ENCODE measurements at places on chromosomes 4 and X. TPM values are rescaled to one million over a fixed set of nuclear protein-coding genes. Genes with fewer than 3 reads are reported as not detected.

- no peak overlapping the region for H3K4me3 ChIP-seq
- H3K4me1 ChIP-seq, result peaks cover 6% of the 10 kb centered on the region
- H3K27ac ChIP-seq, result no peak overlapping the region
- H3K36me3 ChIP-seq, result no peaks in the 10 kb centered on the region
- no peaks in the 10 kb centered on the region for H3K27me3 ChIP-seq
These were observed 25.7 kb downstream of the MAPK10 start for GRCh38 chr4:86334020-86334750.

- H3K36me3 ChIP-seq, result no peaks in the 10 kb centered on the region
- no peaks in the 10 kb centered on the region for H3K27me3 ChIP-seq
- DNase-seq, result peak; percentile 39
- H3K4me3 ChIP-seq, result no peak overlapping the region
These were observed 238.8 kb downstream of the GRIA3 start for GRCh38 chrX:123422875-123423274.

GC gene
- total RNA-seq, result 1,037 TPM

GRCh38 chrX:31323658-31324057, 251.8 kb upstream of the FTHL17 start:
- H3K27me3 ChIP-seq, result no peaks in the 10 kb centered on the region
- no peak overlapping the region for H3K27ac ChIP-seq
- H3K4me1 ChIP-seq, result no peaks in the 10 kb centered on the region
- DNase-seq, result no peak
- H3K36me3 ChIP-seq, result no peaks in the 10 kb centered on the region

GRCh38 chr4:11218692-11219091, 210.0 kb downstream of the HS3ST1 start:
- no peak overlapping the region for H3K4me3 ChIP-seq
- no peaks in the 10 kb centered on the region for H3K4me1 ChIP-seq
- H3K36me3 ChIP-seq, result no peaks in the 10 kb centered on the region
- no peak overlapping the region for H3K27ac ChIP-seq

DNA sequence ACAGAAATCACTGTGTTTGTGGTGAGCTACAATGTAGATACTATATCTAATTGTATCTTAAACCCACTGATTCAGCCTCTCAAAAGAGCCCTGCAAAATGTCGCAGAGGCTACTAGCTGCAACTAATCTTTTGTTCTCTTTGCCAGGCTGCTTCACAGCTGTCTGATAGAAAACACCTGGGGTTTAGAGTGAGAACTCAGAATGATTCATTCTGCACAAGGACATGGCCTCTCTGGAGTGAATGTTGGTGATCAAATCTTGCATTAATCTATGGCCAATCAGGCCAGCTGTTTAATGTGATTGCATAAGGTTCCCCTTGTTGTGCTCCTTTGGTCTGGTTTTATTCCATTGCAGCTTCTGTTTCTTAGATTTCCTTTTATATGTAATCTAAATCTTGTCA, 100.3 kb downstream of the EMCN start:
- no peak overlapping the region for H3K27ac ChIP-seq
- DNase-seq, result no peak
- no peak overlapping the region for H3K4me3 ChIP-seq
- H3K36me3 ChIP-seq, result no peaks in the 10 kb centered on the region

- no peaks in the 10 kb centered on the region for H3K36me3 ChIP-seq
- no peak for DNase-seq
- no peaks in the 10 kb centered on the region for H3K27me3 ChIP-seq
- no peak overlapping the region for H3K4me3 ChIP-seq
- no peaks in the 10 kb centered on the region for H3K4me1 ChIP-seq
These were observed 106.1 kb upstream of the C1GALT1C1 start for GRCh38 chrX:120735966-120736365.

NRK gene
- total RNA-seq, result 9.1 TPM

TLR3 gene
- total RNA-seq, result 1.8 TPM

- no peaks in the 10 kb centered on the region for H3K27me3 ChIP-seq
- H3K4me3 ChIP-seq, result no peak overlapping the region
- H3K36me3 ChIP-seq, result no peaks in the 10 kb centered on the region
- no peak for DNase-seq
- no peaks in the 10 kb centered on the region for H3K4me1 ChIP-seq
These were observed 63.6 kb upstream of the MAP3K15 start for GRCh38 chrX:19578956-19579355.

NLRP2B gene
- not detected for total RNA-seq

RHOXF1 gene
- not detected for total RNA-seq

DNA sequence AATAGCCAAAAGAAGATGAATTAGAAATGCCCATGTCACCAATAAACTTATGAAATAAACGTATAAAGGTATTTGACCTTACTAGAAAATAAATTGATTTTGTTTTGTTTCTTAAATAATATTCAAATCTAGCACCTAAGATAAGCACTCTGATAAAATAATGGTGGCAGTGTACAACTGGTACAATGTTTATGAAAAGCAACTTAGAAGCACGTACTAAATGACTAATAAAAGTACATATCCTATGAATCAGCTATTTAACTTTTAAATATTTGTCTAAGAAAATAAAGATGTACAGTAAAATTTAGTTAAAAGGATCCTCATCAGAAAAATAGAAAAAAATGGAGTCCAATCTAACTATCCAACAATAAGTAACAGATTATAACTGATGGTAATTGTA, 6.7 kb downstream of the MANBA start:
- DNase-seq, result no peak
- peaks cover 7% of the 10 kb centered on the region for H3K4me1 ChIP-seq
- no peak overlapping the region for H3K4me3 ChIP-seq
- no peaks in the 10 kb centered on the region for H3K27me3 ChIP-seq
- H3K36me3 ChIP-seq, result no peaks in the 10 kb centered on the region

GDPD2 gene
- 1.6 TPM for total RNA-seq

GLOD5 gene
- not detected for total RNA-seq

- no peak overlapping the region for H3K27ac ChIP-seq
- H3K4me3 ChIP-seq, result no peak overlapping the region
- H3K4me1 ChIP-seq, result no peaks in the 10 kb centered on the region
- no peak for DNase-seq
- H3K36me3 ChIP-seq, result no peaks in the 10 kb centered on the region
These were observed 12.1 kb downstream of the PPA2 start for GRCh38 chr4:105461621-105462382.

- peak overlapping the region; percentile 40 for H3K27ac ChIP-seq
- no peaks in the 10 kb centered on the region for H3K27me3 ChIP-seq
- H3K4me3 ChIP-seq, result no peak overlapping the region
- DNase-seq, result no peak
These were observed 11.3 kb upstream of the DOCK11 start for GRCh38 chrX:118484216-118484903.

DNA sequence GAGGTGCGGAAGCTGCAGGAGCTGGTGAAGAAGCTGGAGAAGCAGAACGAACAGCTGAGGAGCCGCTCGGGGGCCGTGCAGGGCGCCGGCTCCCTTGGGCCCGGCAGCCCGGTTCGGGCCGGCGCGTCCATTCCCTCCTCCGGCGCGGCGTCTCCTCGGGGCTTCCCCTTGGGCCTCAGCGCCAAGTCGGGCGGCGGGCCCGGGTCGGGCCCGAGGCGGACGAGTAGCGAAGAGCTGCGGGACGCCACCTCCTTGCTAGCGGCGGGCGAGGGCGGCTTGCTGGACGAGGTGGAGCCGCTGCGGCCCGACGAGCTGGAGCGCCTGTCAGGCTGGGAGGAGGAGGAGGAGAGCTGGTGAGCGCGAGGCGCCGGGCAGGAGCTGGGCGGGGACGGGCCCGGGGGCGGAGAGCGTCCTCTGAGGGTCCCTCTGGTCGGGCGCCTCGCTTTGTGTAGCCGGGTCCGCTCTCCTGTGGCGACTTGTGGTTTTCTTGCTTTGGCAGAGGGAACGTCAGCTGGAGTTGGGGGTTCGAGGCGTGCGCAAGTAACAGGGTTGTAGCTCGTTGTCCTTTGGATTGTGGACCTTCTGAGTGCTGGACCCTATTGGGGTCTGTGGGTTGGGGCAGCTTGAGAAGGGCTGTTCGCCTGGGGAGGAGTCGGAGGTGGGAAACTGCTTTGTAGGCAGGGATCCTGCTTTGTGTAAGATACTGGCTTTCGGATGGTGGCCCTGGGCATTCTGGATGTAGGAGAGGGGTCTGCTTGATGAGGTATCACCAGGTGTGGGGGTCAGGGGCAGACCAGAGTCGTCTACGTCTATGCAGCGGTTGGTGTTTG, 662 bp downstream of the SLAIN2 start:
- DNase-seq, result peak; percentile 82
- H3K4me1 ChIP-seq, result peaks cover 41% of the 10 kb centered on the region
- peak overlapping the region; percentile 100 for H3K27ac ChIP-seq
- no peaks in the 10 kb centered on the region for H3K27me3 ChIP-seq

PDGFRA gene
- total RNA-seq, result 117 TPM

PAGE4 gene
- not detected for total RNA-seq

MGST2 gene
- 82.4 TPM for total RNA-seq

DNA sequence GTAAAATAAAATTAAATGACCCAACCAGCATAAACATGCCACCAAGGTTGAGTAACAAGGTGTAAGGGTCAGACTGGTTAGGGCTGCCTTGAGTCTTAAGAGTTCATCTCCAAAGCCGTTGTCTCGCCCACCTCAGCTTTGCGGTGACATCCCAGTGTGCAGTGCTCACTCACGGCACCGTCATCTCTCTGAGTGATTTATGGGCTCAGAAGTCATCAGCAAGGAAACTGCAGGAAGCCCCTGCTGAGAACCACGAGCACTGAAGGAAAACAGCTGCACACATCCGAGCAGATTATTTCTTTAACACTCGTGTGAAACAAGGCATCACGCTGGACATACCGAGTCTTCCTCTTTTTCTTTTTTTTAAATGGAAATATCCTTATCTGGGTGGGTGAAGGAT, 411.1 kb downstream of the TRIML1 start:
- H3K27ac ChIP-seq, result no peak overlapping the region
- no peak overlapping the region for H3K4me3 ChIP-seq

FAT4 gene
- total RNA-seq, result 61.8 TPM

CT45A5 gene
- not detected for total RNA-seq

GUCY1A1 gene
- total RNA-seq, result 41.2 TPM

- H3K36me3 ChIP-seq, result no peaks in the 10 kb centered on the region
- no peak overlapping the region for H3K27ac ChIP-seq
- no peaks in the 10 kb centered on the region for H3K4me1 ChIP-seq
- no peak overlapping the region for H3K4me3 ChIP-seq
- DNase-seq, result no peak
These were observed 57.0 kb upstream of the GBA3 start for GRCh38 chr4:22635692-22636091.

- H3K27ac ChIP-seq, result no peak overlapping the region
- H3K36me3 ChIP-seq, result no peaks in the 10 kb centered on the region
- H3K4me3 ChIP-seq, result no peak overlapping the region
- no peak for DNase-seq
- no peaks in the 10 kb centered on the region for H3K27me3 ChIP-seq
- no peaks in the 10 kb centered on the region for H3K4me1 ChIP-seq
These were observed 24.4 kb upstream of the PLA2G12A start for GRCh38 chr4:109754093-109754857.

GRCh38 chr4:184442314-184442635, 32.1 kb downstream of the IRF2 start:
- H3K27me3 ChIP-seq, result no peaks in the 10 kb centered on the region
- H3K4me1 ChIP-seq, result peaks cover 29% of the 10 kb centered on the region
- no peak overlapping the region for H3K27ac ChIP-seq
- no peaks in the 10 kb centered on the region for H3K36me3 ChIP-seq
- H3K4me3 ChIP-seq, result no peak overlapping the region
- no peak for DNase-seq

DNA sequence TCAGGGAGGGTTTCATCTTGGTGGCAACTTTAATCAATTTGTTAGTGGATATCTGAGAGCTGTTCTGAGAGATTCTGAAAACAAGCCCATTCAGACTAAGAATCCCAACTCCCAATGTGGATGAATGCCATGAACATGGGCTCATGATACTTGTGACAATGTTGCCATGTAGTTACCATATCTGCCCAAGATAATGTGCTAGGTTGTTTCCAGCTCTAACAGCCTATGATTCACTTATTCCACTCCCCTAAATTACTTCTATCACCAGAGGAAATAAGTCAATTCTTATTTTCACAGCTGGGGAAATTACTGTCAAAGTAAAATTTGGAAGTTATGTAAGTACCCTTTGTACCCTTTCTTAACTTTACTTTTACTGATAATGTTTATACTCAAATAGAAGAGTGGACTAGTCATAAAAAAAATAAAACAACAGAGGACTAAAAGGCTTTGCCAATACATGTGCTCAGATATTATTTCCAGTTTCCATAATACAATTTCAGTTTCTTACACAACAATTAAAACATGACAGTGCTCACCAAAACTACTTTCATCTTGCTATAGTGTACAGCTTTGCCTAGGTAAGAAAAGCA, 1101.7 kb upstream of the INTU start:
- no peak for DNase-seq
- no peaks in the 10 kb centered on the region for H3K36me3 ChIP-seq
- no peaks in the 10 kb centered on the region for H3K4me1 ChIP-seq

DNA sequence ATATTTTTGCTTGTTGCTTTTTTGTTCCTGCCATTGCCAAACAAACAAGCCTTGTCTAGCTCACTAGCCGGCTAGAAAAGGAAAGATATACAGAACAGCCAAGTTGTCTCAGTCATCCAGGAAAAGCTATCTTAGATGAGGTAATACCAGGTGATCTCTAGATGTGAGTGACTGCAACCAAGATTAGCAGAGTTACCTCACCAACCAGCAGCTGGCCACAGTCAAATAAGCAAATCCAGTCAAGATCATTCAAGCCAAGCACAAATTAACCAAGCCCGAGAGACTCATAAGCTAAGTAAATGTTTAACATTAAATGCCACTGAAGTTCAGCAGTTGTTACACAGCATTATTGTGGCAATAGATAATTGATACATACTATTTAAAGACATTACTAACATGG, 108.6 kb downstream of the CENPC start:
- peaks cover 3% of the 10 kb centered on the region for H3K4me1 ChIP-seq
- H3K27me3 ChIP-seq, result no peaks in the 10 kb centered on the region
- H3K4me3 ChIP-seq, result no peak overlapping the region
- DNase-seq, result peak; percentile 50
- no peaks in the 10 kb centered on the region for H3K36me3 ChIP-seq
- H3K27ac ChIP-seq, result peak overlapping the region; percentile 55

HTN3 gene
- not detected for total RNA-seq

All from hepatocyte (in vitro differentiated cells).